ENCODE measurements at places on chromosomes 11 and 22.

GRCh38 chr11:6664551-6664950 lies 8.9 kb upstream of the DCHS1 start:
- no peak for DNase-seq

GRCh38 chr11:3622521-3622920 lies 19.3 kb downstream of the ART5 start:
- no peak for DNase-seq

DNA sequence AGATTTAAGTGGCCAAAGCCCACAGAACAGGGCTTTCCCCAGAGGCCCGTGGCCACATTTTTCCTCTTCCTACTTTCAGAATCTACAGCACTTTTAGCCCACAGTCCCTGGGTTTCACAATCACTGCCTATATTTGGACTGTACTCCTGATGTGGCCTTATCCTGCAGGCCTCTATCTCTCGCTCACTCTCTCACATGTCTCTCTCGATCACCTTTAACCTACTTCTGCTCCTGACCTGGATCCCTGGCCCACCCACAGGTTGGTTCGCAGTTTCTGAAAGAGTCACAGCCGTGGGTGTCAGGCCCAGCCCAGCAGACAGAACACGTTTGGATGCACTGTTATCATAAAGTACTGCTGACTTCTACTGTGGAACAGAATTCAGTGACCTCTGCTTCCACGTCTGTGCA lies 55.5 kb downstream of the LARGE1 start:
- DNase-seq, result no peak

GRCh38 chr11:57155400-57155799 lies 26.4 kb upstream of the LRRC55 start:
- DNase-seq, result no peak

DNA sequence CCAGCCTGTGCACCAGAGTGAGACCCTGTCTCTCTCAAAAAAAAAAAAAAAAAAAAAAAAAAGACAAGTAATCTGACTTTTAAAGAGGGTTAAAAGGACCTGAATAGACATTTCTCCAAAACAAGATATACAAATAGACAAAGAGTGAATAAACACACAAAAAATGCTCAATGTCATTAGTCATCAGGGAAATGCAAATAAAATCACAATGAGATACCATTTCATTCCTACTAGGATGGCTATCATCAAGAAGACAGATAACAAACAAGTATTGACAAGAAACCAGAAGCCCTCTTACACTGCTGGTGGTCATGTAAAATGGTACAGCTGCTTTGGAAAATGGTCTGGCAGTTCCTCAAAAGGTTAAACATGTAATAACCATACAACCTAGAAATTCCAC lies 4.1 kb downstream of the RIC3 start:
- no peak for DNase-seq

DNA sequence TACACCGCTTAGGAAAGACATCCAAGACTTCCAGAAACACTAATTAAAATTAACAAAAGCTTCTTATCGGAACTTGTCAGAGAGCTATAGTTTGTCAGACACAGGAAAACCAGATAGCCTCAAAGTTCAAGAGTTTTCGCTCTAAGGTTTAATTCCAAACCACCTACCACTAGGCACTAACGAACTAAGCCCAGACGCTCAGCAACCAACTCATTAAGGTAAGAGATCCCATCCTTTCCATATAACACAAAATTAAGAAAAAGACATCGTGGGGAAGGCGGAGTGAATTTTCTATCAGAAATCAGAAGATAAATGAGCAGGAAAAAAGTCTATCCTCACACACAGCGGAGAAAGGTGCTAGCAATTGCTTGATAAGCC lies 382 bp downstream of the IMMP1L start:
- no peak for DNase-seq

- no peak for DNase-seq
Observed at GRCh38 chr11:1422481-1422880, 32.7 kb downstream of the BRSK2 start.

- DNase-seq, result no peak
Observed at GRCh38 chr11:92558323-92558722, 333.7 kb downstream of the FAT3 start.

DNA sequence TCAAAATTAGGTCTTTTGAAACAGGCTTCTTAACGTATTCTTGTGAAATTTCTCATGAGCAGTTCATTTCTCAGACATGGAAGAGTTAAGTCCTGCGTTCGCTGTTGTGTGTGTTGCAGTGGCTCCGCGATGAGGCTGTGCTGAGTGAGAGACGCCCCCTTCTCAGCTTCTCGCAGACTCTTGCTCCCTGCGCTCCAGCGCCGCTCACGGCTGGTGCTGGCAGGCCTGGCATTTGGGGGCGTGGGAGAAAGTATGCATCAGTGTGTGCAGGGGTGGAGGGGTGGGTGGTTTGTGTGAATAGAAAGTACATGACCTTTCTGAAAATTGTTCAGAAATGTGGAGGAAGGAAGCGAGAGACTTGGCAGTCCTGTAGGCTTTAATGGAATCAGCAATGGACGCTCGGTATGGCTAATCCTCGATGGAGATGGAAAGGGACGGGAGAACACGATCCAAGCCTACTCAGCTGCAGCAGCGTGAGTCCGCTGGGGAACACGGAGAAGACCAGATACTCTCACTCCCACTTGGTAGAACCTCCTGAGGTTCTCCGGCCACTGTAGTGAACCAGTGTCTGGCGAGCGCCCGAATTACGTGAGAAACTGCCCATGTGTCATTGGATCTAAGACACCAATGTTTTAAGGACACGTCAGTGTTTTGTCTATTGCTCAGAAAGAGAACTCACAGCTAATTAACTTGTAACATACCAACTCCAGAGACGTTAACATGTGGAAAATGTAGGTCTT lies 5.9 kb downstream of the TAB1 start:
- DNase-seq, result no peak

GRCh38 chr22:35376728-35377472 lies 4.0 kb upstream of the HMOX1 start:
- DNase-seq, result peak; percentile 99

GRCh38 chr11:64296830-64297698 lies 3.1 kb upstream of the CATSPERZ start:
- no peak for DNase-seq

DNA sequence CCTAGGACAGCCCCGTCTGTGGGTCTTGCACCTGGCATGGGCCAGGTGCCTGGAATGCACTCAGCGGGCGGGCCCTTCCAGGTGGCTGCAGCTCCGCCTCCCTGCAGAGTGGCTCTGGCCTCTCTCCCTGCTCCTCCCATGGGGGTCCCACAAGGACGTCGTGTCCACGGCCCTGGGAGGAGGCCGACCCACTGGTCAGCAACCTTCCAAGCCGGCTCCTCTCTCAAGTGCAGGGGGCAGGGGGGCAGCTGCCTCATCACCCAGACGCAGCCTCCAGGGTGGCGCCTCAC lies 41.9 kb downstream of the CERK start:
- no peak for DNase-seq

DNA sequence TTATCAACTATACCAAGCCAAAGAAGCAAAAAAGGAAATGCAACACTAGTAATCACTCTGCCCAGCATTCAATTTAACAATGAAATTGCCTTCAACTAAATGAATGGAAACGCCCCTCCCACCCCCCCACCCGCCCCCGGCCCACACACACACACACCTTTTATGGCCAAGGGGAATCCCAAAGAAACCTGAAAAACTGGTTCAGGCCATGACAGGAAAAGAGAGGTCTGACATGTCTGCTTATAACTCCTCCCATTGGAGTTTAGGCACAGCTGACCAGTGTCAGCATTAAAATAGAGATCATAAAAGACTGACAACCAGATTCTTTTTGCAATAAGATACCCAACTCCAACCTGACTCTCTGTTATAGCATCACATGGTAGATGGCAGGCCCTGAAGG lies 42.6 kb downstream of the ACER3 start:
- peak; percentile 33 for DNase-seq

GRCh38 chr11:130208241-130209127 lies 48.9 kb downstream of the ST14 start:
- DNase-seq, result no peak

- no peak for DNase-seq
Observed at GRCh38 chr11:66268952-66269905, 790 bp downstream of the RAB1B start.

DNA sequence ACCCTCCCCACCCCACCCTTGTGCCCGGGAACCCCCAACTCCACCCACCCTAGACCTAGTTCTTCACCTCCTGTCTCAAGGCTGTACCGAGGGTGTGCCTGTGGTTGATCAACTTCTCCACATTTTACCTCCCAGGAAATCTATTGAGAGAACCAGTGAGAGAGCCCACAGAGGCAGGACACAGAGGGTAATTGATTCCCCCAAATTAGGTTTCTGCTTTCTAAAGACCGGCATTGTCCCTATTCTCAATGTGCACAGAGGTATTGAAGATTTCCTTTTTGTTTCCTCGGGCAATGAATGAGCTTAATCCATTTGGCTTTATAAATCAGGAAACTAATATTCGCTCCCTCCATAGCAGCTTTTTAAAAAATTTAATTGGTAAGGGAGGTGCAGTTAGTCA lies 6.0 kb upstream of the LMO1 start:
- no peak for DNase-seq

GRCh38 chr11:123193742-123194141 lies 1.3 kb downstream of the CLMP start:
- no peak for DNase-seq

- no peak for DNase-seq
Observed at GRCh38 chr22:22836635-22837034, 51.0 kb upstream of the IGLL5 start.

DNA sequence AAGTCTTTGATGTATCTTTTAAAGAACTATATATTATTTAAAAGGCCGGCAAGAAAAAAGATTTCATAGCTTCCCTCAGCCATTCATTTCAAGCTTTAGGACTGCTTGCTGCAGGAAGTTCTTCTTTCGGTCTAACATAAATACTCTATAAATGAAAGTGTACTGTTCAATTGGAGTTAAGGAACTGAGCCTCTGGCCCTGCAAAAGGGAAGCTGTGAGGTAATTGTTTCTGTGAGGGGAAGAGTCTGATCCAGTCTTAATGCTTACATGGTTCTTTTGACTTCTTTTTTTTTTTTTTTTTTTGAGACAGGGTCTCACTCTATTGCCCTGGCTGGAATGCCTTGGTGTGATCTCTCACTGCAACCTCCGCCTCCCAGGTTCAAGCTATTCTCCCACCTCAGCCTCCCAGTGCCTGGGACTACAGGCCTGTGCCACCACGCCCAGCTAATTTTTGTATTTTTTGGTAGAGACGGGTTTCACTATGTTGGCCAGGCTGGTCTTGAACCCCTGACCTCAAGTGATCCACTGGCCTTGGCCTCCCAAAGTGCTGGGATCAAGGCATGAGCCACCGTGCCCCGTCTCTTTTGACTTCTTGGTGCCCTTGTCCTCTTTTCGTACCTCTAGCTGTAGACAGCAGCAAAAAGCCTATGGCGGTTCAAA lies 4.7 kb upstream of the TRIM29 start:
- DNase-seq, result no peak

- DNase-seq, result no peak
Observed at GRCh38 chr22:50490531-50491308, 4.1 kb downstream of the MIOX start.

GRCh38 chr11:13745165-13745564 lies 76.7 kb downstream of the FAR1 start:
- no peak for DNase-seq

- no peak for DNase-seq
Observed at GRCh38 chr11:12164061-12165014, 53.9 kb downstream of the MICAL2 start.

GRCh38 chr11:112129656-112130055 lies 34.2 kb downstream of the IL18 start:
- no peak for DNase-seq

DNA sequence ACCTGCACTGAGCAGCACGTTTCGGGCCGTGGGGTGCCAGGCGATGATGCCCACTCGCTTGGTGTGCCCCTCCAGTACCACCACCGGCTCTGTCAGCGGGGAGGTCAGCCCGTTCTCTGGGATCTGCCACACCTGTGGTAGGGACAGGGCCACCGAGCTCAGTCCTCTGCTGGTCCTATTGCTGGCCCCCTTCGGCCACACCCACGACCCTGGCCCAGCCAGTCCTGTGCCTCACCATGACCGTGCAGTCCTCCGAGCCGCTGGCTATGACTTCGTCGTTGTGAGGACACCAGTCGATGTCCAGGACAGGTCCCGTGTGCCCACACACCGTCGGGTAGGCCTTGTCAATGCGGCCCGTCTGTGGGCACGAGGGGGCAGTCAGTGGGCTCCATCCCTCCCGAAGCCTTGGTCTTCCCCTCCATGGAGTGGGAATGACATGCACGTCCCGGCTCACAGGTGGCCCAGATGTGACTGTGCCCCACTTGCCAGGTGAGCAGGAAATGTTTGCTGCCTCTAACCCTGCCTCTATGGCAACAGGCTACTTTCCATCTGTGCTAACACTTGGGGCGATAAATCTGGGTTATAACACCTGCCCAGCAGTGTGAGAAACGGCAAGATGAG lies 1.4 kb downstream of the CORO1B start:
- DNase-seq, result no peak

- DNase-seq, result no peak
Observed at GRCh38 chr11:106277484-106277883, 200.0 kb downstream of the AASDHPPT start.

- DNase-seq, result no peak
Observed at GRCh38 chr22:37529652-37530345, 10.6 kb upstream of the CARD10 start.

- DNase-seq, result no peak
Observed at GRCh38 chr11:73342633-73343032, 33.6 kb upstream of the RELT start.

- DNase-seq, result no peak
Observed at GRCh38 chr11:73645972-73646631, at the start of gene PLEKHB1. PLEKHB1 (plus strand) TSS chr11:73646581; CDS start chr11:73646609, 28 bp downstream.

DNA sequence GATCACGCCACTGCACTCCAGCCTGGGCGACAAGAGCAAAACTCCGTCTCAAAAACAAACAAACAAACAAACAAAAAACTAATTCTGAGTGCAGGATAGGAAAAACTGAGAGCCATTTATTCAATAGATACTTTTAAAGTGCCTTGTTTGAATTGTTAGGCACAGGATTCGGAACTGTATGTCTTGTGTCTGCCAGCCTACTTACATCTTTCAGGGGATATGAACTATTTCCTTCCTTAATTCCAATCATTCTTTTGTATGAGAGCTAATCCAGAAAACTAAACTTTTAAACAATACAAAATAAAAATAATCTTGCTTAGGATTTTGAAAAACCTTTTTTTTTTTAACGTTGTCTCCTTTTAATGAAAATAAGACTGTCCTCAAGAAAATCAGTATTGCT lies 12.6 kb downstream of the UVRAG start:
- no peak for DNase-seq

DNA sequence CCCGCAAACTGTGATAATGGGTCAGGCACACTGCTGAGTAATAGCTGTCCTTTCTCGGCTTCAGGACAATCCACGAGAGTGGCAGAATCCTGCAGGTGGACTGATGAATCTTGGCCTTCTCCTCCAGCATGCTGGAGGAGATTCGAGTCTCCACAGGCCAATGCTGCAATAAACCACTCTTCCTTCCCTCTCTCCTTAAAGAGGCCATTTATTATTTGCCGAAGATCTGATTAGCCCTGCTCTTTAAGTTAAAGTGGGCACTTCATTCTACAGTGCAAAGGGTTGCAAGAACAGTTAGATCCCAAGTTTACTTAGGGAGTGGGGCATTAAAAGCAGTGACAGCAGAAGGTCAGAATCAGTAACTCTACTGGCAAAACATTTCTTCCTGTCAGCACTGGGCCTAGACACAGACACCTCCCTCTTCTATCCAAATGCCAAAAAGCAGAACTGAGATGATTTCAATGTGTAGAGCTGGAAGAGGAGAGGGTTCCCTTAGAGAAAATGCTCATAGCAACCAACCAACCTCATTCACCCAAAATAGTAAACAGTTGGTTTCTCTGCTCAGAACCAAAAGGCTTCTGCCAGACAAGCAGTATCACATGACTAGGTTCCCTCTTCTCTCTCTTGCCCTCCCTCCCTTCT lies 121.7 kb downstream of the SGSM3 start:
- no peak for DNase-seq

GRCh38 chr11:116563028-116563711 lies 209.6 kb downstream of the BUD13 start:
- DNase-seq, result no peak
